Cardiac atrium fibroblast (primary cell): ENCODE measurements at places on chromosomes 16 and 17. TPM values are rescaled to one million over a fixed set of nuclear protein-coding genes. Genes with fewer than 3 reads are reported as not detected.

MYH8 gene
- not detected in 2 replicates for total RNA-seq

NUP88 gene
- 30.0 and 36.5 TPM in 2 replicates for total RNA-seq

YPEL2 gene
- 3.1 and 10.2 TPM in 2 replicates for total RNA-seq

KRTAP2-3 gene
- total RNA-seq = not detected in 2 replicates

C17orf67 gene
- 0.16 TPM in 1 of 2 replicates, not detected in the other for total RNA-seq

PLK1 gene
- total RNA-seq = 13.5 and 19.9 TPM in 2 replicates

SLC52A1 gene
- 0.18 TPM in 1 of 2 replicates, not detected in the other for total RNA-seq

HBA1 gene
- total RNA-seq = 5.8 TPM in 1 of 2 replicates, not detected in the other

HAS3 gene
- total RNA-seq = under 0.01 and 3.6 TPM in 2 replicates

CRISPLD2 gene
- 11.6 and 47.8 TPM in 2 replicates for total RNA-seq

SMTNL2 gene
- total RNA-seq = not detected in 2 replicates

MMP25 gene
- not detected in 2 replicates for total RNA-seq

HCRT gene
- total RNA-seq = not detected in 2 replicates

PRSS22 gene
- not detected in 2 replicates for total RNA-seq

CACNG3 gene
- total RNA-seq = not detected in 2 replicates

SOCS1 gene
- total RNA-seq = 0.54 and 10.5 TPM in 2 replicates

HSD3B7 gene
- 6.8 and 11.6 TPM in 2 replicates for total RNA-seq

NPIPB2 gene
- total RNA-seq = 2.9 and 4.4 TPM in 2 replicates

ARL5C gene
- not detected in 2 replicates for total RNA-seq

CUEDC1 gene
- 31.1 and 33.0 TPM in 2 replicates for total RNA-seq

ITGAX gene
- total RNA-seq = not detected in 2 replicates

CSH1 gene
- total RNA-seq = not detected in 2 replicates

OTOP3 gene
- not detected in 2 replicates for total RNA-seq

GAS2L2 gene
- 0.18 and 0.32 TPM in 2 replicates for total RNA-seq

LGALS9B gene
- total RNA-seq = not detected in 2 replicates

HOXB2 gene
- total RNA-seq = 2.1 and 6.9 TPM in 2 replicates

SENP3 gene
- total RNA-seq = 42.2 and 62.5 TPM in 2 replicates

CLTC gene
- total RNA-seq = 220 and 306 TPM in 2 replicates

MYH2 gene
- total RNA-seq = not detected in 2 replicates

RBFOX1 gene
- total RNA-seq = not detected in 2 replicates

NOS2 gene
- 0.18 and 0.49 TPM in 2 replicates for total RNA-seq

ENPP7 gene
- total RNA-seq = not detected in 2 replicates

MYH13 gene
- total RNA-seq = 0.16 TPM in 1 of 2 replicates, not detected in the other

SRSF2 gene
- 159 and 181 TPM in 2 replicates for total RNA-seq

TBC1D3I gene
- total RNA-seq = 0.32 TPM in 1 of 2 replicates, not detected in the other

CBX8 gene
- 4.1 and 12.8 TPM in 2 replicates for total RNA-seq

HOXB6 gene
- total RNA-seq = not detected in 2 replicates

ZFHX3 gene
- total RNA-seq = 4.7 and 7.0 TPM in 2 replicates

FOXC2 gene
- total RNA-seq = 2.2 and 4.9 TPM in 2 replicates

DDX52 gene
- total RNA-seq = 14.3 and 18.0 TPM in 2 replicates

OTOA gene
- not detected in 2 replicates for total RNA-seq

ORMDL3 gene
- 35.7 and 42.6 TPM in 2 replicates for total RNA-seq

SOX15 gene
- not detected in 2 replicates for total RNA-seq

MYH4 gene
- not detected in 2 replicates for total RNA-seq

SEZ6L2 gene
- total RNA-seq = 31.1 and 40.3 TPM in 2 replicates

PDIA2 gene
- total RNA-seq = 0.18 and 0.32 TPM in 2 replicates

IRX5 gene
- total RNA-seq = 0.72 and 1.1 TPM in 2 replicates

NEK8 gene
- total RNA-seq = 2.6 and 3.2 TPM in 2 replicates

FKBP10 gene
- total RNA-seq = 676 and 811 TPM in 2 replicates
